ENCODE measurements at places on chromosomes 2 and 18.

GRCh38 chr2:130754811-130755210, 529 bp upstream of the AMER3 start:
- no peak for DNase-seq

- DNase-seq: no peak
Measured at GRCh38 chr2:12709207-12709522, 7.6 kb upstream of the TRIB2 start.

- DNase-seq: no peak
Measured at GRCh38 chr2:174788291-174788929, 24.1 kb upstream of the CHRNA1 start.

- no peak for DNase-seq
Measured at GRCh38 chr2:30866974-30867373, 59.7 kb upstream of the CAPN13 start.

DNA sequence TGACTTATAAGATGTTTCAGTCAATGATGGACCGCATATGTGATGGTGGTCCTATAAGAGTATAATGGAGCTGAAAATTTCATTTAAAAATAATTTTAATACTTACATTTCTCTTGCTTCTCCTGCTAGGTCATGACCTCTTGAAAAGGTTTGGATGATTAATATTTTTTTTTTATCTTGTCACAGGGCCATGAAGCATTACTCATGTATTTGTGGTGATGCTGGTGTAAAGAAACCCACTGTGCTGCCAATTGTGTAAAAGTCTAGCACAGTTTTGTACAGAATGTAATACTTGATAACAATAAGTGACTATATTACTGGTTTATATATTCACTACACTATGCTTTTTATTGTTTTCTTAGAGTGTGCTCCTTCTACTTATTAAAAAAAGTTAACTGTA, 124.2 kb upstream of the CELF4 start:
- DNase-seq: no peak

- no peak for DNase-seq
Measured at GRCh38 chr2:86360776-86361175, 23.4 kb upstream of the REEP1 start.

DNA sequence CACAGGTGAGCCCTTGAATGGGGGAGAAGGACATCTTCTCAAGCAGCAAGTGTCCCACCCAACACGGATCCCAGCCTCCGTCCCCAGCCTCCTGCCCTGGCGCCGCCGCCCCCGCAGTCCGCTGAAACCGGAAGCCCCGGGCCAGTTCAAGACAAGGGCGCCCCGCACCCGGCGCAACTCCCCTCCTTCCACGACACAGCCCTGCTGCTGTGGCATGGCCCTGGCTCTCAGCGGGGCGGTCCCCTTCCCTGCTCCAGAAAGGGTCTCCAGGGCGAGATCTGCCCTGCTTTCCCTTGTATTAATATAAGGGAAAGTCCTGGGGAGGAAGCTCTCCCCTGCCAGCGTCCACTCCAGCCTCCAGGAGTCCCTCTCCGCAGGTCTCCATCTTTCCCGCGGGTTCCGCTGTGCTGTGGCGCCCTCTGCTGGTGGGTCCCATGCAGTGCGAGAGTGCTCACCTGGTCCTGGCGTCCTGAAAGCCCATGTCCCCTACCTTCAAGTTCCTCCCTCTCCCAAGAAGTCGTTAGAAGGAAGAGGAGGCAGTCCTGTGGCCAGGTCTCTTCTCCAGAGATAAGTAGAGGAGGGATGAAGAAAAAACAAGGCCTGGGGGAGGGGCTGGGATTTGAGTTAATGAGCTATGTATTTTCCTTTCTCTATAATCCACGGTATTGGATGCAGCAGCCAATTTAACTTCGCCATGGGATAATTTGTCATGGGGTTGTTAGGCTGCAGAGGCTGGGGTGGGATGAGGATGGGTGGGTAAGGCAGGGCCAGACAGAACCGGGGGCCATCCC, 176.0 kb downstream of the SMAD2 start:
- DNase-seq: peak; percentile 54

DNA sequence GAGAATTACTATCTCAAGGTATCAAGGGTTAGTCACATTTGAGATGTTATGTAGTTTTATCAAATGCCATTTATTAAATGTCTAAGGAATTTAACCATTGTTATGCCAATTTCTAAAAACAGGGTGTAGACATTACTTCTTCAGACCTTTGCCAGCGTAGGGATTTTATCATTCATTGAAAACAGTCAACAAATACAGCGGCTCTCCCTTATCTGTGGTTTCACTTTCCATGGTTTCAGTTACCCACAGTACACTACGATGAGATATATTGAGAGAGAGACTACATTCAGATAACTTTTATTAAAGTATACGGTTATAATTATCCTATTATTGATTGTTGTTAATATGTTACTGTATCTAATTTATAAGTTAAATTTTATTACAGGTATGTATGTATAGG, 234.7 kb downstream of the TMX3 start:
- no peak for DNase-seq

DNA sequence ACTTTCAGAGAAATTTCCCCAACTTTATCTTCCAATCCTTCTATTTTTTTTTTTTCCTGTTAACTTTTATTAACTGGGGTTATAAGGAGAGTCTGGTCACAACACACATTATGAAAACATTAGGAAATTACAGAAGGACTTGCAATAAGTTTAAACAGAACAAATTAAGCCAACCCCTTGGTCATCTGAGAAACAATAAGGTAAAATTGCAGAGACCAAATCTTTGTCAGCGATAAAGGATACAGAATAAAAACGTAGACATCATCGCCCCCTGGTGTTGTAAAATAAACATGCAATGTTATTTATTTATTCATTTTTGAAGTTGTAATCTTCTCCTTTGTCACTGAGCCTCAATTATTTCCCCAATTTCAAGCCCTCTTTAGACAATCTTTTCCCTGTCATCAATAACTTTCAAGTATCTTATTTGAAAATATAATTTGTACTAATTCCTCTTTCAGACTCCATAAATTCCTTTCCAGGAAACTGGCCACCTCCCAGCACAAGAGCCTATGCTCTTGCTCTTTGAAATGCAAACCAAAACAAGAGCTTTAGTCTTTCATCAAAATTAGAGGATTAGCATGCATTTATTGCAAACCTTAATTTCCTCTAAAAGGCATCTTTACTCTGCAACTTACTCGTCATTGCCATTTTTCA, 19.5 kb downstream of the G6PC2 start:
- no peak for DNase-seq

DNA sequence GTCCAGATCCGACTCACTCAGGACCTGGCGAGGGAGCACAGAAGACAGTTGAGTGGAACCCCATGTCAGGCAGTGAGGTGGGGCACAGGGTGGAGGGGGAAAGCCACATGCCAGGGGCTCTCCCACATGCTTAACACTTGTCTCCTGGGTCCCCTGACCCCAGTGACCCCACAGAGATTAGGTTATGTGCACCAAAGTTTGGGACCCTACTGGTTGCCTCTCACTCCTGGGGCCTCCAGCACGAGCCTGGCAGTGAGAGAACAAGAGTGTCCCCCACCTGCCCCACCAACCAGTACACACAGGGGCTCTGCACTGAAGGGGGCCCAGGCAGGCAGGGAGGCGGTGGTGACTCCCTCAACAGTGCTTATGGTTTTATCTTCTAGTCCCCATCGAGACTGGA, 58.3 kb downstream of the CIB4 start:
- no peak for DNase-seq

- no peak for DNase-seq
Measured at GRCh38 chr2:110645616-110646015, 32.2 kb downstream of the BUB1 start.

DNA sequence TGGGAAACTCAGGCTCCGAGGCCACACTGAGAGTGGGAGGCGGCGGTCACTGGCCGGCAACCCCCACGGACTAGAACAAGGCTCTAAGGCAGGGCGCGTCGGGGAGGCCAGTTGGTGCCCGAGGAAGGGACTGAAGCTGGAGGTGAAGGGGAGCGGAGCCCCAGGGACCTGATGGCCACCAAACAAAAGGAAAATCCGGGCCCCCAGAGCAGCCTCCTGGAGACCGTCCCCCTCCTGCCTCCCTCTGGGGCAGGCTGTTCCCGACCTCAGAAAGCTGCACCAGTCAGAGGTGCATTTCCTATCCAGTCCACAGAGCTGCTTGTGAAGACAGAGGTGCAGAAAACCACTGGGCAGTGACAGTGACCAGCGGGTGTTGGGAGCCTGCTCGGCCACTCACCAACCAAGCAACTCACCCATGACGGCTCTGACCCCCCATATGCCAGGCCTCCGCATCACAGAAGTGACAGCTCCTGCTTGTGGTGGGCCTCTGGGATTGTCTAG, 172.7 kb downstream of the TWIST2 start:
- DNase-seq: no peak

DNA sequence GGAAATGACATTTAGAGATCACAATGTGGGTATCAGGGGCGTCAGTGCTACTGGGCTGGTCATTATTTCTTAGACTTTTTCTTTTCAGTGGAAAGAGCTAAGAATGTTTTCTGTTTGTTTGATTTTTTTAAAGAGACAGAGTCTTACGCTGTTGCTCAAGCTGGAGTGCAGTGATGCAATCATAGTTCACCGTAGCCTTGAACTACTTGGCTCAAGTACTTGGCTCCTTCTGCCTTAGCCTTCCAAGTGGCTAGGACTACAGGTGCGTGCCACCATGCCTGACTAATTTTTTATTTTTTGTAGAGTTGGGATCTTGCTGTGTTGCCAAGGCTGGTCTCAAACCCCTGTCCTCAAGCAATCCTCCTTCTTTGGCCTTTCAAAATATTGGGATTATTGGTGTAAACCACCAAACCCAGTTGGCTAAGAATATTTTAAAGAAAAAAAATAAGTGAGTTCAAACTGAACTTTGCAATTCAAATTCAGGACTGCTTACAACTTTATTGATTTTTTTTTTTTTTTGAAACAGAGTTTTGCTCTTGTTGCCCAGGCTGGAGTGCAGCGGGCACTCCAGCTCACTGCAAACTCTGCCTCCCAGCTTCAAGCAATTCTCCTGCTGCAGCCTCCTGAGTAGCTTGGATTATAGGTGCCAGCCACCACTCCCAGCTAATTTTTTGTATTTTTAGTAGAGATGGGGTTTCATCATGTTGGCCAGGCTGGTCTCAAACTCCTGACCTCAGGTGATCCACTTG, 154.2 kb downstream of the MIB1 start:
- no peak for DNase-seq

GRCh38 chr18:57780706-57781347, 22.3 kb downstream of the ATP8B1 start:
- no peak for DNase-seq

- no peak for DNase-seq
Measured at GRCh38 chr18:7632152-7633098, 65.3 kb downstream of the PTPRM start.

DNA sequence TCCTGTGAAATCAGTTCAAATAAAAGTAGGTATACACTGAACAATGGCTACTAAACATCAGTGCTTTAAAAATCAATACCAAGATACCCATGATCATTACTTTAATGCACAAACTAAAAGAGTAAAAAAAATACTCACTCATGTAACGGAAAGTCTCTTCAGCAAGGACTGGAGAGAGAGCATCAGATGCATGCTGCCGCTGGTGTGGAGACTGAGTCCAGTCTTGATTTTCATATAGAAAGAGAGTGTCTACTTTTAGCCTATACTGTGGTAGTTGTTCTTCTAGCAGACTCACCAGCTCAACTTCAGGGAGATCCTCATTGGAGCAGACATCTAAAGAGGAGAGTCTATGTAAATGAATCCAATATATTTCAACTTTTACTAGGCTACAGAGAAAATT, 44.0 kb downstream of the TRAK2 start:
- DNase-seq: no peak

DNA sequence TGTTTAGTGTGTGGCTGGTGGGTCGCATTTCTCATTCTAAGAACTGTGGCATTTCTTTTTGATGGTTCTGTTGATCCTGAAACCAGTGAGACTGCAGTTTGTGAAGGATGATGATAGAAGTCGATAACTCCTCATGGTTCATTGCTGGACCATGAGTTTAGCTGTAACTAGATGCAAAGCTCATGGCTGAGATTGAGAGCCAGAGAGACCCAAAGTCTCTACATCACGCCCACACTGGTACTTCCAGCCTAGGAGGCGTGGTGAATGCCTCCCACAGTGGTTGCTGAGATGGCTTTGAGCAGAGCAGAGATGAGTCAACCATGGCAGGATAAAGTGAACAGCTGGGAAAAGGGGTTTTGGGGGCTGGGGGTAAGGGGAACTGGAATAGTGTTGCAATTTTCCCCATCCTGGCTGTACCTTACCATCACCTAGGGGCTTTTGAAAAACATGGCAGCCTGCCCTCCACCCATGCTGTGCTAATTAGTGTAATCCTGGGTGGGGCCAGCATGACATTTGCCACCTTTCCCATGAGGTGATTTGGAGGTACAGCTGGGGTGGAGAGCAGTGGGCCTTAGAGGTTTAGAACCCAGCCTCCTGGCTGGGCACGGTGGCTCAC, 24.1 kb downstream of the INPP4A start:
- DNase-seq: no peak

GRCh38 chr18:24170360-24170759, 31.5 kb downstream of the CABYR start:
- peak; percentile 1 for DNase-seq

DNA sequence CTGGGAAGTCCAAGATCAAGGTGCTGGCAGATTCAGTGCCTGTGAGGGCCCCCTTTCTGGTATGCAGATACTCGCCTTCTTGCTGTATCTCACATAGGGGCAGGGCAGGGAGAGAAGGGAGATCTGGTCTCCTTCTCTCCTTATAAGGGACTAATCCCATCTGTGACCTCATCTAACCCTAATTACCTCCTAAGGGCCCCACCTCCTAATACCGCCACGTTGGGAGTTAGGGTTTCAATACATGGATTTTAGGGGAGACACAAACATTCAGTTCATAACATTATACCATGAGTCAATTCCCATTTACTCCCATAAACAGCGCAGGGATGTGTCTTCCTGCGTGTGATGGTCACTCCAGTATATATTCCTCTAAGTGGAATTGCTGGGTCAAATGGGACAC, 73.8 kb upstream of the TXNDC2 start:
- no peak for DNase-seq

GRCh38 chr2:119245076-119245840, 21.6 kb downstream of the STEAP3 start:
- DNase-seq: no peak

DNA sequence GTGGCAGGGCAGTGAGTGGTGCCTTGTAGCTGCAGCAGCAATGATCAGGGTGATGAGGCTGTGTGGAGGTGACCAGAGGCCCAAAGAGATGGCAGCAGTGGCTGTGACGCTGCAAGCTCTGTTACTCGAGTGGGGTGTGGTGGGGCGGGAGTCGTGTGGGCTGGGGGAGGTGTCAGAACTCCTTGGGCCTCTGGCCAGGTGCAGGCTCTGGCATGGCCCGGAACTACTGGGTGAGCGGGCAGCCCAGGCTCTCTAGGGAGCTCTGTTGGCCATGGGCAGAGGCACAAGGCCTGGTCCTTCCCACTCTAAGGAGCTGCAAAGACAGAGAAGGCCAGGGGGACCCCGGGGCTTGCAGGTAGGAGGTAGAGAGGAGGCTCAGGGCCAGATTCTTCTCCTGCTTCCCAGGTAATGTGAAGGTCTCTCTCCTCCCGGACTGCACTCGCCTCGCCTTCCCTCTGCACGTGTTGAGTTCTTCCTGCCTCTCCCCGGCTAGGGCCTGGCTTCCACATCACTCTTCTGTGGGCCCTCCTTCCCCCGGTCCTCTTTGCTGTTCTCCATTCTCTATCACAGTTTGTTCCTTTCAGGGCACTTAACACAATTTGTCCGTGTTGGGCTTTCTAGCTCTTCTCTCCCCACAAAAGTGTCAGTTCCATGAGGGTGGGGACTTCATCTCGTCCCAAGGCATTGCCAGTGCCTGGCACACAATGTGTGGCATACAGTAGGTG, 114.8 kb downstream of the MCFD2 start:
- no peak for DNase-seq

- DNase-seq: no peak
Measured at GRCh38 chr18:68445136-68445535, 269.8 kb downstream of the TMX3 start.
